ENCODE measurements at places on chromosomes 6 and 20.
A peak's percentile ranks its signal among the peaks of the same experiment; 100 is the strongest.

- DNase-seq: peak; percentile 52
Measured at GRCh38 chr6:101614774-101615173, 221.3 kb downstream of the GRIK2 start.

DNA sequence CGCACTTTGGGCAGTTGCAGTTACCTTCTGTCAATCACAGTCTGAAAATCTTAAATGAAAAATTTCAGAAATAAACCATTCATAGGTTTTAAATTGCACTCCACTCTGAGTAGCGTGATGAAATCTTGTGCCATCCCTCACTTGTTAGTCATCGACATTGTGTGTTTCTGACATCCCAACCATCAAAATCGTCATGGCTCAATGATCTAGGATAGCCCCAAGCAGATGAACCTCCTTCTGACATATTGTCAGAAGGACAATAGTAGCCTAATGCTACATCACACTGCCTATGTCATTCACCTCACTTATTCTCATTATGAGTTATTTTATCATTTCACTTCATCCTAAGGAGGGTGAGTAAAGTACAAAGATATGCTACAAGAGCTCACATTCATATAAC is 284.8 kb downstream of the PTPRK start:
- no peak for DNase-seq

DNA sequence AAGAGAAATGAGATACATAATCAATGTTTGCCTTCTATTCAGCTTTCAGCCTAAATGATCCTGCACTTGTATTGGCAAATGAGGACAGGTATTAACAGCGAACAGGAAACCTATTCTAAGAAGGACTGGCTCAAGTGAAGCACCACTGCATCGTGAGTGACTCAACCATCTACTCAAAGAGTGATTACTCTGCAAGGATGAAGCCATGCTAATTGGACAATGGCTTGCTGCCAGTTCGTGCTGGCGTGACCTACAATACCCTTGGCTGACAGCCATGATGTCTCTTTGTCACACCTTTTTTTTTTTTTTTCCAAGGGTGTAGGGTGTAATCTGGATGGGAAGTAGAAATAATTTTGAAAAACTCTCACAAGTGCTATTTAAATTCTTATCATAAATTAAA is 104.9 kb downstream of the GJA10 start:
- peak; percentile 64 for DNase-seq

DNA sequence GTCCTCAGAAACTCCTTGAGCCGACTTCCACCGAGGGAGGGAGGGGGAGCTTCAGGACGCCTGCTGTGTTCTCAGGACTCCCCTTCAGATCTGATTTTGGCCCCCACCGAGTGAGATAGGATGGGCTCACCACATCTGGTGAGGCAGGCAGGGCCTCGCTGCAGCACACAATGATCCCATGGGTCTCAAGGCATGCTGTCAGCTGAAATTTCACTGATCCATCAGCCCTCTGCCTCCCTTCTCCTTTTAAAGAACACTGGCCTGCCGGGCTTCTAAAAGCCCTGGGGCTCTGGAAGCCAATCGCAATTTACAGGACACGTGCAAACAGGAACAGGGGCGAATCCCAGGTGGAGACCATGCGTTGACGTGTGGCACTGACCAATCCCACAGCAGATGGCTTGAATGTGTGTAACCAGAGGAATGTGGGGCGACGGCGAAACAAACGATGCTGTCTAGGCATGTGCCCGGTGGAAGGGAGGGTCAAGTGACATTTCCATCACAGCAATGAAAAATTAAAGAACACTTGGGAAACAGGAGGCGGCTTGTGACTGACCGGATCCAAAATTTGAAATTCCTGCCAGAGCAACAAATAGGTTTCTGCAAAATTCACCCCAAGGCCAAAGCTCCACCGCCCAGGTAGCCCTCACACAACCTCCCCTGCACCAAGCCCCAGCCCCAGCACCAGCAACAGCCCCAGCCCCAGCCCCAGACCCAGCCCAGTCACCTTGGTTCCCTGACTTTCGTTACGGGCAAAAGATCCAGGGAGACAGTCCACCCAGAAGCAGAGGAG is 167.1 kb upstream of the ZNF337 start:
- no peak for DNase-seq

GRCh38 chr20:58613061-58613854 is 37.8 kb upstream of the STX16 start:
- DNase-seq: no peak

DNA sequence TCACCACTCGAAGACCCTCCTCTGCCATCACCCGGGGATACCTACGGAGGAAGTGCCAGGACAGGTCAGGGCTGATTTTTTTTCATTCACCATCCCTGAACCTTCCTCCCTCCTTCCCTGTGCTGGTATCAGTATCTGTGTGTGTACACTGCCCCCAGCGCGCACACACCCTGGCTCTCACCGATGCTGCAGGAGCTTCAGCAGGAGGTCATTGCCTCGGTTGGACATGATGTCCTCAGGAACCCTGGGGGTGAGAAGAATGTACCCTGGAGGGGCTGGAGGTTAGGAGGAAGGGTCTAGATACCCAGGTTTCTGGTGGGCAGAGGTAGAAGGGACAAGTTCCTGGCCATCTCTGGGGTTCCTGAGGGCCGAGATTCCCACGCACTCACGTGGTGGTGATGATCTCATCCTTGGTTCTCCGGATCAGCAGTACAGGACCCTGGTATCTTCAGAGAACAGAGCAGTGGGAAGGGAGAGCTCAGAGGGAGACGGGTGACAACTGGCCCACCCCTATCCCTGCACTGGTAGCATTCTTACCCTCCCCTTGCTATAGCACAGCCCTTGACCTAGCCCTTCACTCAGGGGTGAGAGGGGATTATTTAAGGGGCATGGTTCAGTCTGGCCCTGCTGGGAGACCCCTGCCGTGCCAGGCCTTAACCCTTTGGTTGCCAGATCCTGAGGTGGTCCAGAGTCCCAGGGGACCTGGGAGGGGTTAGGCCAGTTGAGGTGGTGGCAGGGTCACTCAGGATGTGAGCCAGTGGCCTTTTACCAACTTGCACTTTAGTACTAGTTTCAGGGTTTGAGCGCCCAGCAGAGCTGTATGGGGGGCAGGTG is 7.2 kb upstream of the LY6G5C start:
- no peak for DNase-seq

DNA sequence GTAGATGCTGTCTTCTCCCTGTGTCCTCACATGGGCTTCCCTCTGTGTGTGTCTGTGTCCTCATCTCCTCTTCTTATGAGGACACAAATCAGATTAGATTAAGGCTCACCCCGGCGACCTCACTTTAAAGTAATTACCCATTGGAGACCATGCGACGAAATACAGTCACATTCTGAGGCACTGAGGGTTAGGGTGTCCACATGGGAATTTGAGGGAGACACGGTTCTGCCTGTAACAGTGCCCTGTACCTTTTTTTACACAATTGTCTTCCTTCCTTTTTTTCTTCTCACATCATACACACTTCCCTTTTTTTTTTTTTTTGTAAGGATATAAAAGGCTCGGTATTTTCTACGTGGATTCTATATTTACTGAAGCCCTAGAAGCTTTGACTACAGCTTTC is 48.9 kb downstream of the DEK start:
- DNase-seq: no peak

GRCh38 chr20:44020406-44021148 is 105.9 kb downstream of the TOX2 start:
- DNase-seq: no peak

GRCh38 chr6:99712519-99712918 is 105.9 kb downstream of the PRDM13 start:
- DNase-seq: no peak

DNA sequence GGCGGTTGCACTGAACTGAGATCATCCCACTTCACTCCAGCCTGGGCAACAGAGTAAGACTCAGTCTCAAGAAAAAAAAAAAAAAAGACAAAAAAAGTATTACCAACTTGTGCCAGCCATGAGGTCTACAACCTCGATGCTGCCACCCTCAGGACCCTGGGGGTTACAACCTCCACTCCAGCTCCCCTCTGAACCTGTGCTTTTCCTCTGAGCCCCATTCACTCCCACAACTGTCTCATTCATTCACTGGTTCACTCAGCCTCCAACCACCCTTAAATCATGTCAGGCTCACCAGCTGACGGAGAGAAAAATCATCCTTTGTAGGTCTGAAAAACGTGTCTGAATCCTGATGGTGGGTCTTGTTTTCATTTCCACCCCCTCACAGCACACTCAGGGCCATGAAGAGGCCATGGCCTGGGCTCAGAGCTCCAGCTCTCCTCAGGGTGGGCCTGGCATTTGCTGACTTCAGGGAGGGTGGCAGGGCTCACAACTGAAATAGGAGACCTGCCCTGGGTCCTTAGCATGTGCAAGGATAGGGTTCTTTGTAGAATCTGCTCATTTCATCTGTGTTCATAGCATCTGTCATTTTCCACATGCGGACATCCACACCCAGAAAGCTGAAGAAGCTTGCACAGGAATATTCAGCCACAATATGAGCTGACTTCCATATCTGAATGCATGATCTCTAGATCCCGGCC is 1.9 kb upstream of the ULBP1 start:
- DNase-seq: no peak

All from fibroblast of skin of abdomen (primary cell).